ENCODE measurements at places on chromosomes 11 and 22.

DNA sequence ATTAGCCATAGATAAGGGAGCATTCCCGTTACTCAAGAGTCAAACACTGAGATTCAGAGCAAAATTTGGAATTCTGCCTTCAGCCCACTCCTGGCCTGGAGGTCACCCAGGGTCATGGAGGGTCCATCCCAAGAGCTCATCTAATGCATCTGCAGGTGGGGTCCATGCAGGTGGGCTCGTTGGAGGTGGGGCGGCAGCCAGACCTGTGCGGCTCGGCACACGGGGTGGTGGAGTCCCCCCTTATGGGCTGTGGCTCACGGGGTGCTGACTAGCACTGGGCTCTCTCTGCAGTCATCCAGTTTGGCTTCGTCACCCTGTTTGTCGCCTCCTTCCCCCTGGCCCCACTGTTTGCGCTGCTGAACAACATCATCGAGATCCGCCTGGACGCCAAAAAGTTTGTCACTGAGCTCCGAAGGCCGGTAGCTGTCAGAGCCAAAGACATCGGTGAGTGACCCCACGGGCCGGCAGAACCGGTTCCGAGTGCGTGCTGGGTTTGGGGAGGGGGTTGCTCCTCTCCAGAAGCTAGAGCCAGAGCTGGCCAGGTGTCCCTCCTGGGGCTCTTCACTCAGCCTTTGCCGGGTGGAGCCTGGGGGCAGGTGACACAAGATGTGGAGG lies 32.4 kb upstream of the FADD start:
- DNase-seq = no peak

DNA sequence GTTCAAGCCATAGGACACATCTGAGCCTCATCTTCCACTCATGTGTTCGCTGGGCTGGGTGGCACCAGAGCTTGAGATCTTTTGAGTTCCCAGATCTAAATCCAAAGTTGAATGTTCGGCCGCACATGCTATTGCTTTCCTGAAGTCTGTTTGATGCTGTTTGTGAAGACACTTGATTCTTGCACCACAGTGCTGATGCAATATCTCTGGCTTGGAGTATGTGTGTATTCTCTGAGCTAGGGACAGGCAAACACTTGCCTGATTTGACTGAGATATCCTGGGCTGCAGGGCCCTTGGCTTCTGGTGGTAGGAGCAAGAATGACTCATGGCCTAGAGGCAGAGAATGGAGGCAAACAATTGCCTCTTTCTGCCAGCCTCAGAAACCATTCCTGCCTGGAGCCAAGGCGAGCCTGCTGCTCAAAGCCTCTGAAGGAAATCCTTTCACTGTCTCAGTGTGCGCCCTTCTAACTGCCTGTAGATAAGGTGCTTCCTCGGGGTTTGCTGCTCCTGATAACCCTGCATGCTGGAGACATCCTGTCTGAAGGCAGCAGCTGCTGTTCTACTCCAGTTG lies 73.0 kb downstream of the CYB5R2 start:
- peak; percentile 52 for DNase-seq

DNA sequence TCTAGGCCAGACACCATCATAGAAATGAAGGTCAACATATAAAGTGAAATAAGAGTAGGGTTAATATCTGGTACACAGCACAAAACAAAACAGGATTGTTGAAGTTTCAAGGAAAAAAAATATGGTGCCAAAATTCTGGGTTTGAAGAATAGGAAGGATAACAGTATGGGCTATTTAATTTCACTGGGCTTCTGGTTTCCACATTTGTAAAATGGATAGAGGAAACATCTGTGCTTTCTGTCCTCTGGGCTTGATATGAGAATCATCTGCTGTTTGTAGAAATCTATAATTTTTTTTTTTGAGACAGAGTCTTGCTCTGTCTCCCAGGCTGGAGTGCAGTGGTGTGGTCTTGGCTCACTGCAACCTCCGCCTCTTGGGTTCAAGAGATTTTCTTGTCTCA lies 13.8 kb upstream of the OR10V1 start:
- no peak for DNase-seq

- DNase-seq = no peak
Measured at GRCh38 chr22:35910926-35911325, 117.7 kb downstream of the RBFOX2 start.

- DNase-seq = no peak
Measured at GRCh38 chr11:32494629-32495028, 59.3 kb upstream of the WT1 start.

DNA sequence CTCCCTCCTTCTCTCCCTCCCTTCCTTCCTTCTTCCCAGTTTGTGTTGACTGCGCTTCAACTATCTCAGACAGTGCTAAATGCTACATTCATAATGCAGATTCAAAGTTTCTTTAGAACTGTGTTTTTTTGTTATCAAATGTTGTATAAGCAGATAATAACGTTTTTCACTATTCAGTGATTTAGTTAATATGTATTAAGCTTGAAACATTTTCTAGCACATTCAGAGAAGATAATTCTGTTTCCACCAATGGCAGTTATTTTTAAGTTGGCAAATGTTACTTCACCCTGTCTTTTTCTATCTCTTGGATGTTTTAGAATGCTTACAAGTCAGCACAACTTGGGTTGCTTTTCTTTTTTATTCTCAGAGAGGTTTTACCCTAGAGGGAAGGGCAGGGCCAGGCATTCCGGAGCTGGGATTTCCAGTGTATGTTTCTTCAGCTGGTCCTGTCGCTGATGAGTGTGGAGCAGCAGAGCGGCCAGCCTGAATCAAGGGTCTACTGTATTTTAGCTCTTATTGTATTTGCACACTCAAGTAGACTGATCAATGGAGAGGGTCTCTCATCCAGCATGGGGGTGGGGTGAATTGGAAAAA lies 162.3 kb upstream of the ARHGAP20 start:
- no peak for DNase-seq

DNA sequence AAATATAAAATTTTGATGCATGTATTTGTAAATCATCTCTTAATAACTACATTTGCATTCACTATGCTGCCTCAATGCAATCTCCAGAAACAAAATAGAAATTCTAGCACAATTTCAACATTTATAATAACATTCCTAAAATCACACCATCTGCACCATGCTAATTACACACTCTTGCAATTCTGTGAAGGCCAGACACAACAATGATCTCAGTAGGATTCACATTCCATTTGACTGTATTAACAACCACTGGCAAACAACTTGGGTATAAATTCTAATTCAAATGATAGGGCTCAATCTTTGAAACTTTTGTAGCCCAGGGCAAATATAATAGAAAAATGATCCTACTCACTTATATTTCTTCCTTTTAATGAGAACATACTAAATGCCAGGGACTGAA lies 25.9 kb downstream of the RAB6A start:
- peak; percentile 36 for DNase-seq

DNA sequence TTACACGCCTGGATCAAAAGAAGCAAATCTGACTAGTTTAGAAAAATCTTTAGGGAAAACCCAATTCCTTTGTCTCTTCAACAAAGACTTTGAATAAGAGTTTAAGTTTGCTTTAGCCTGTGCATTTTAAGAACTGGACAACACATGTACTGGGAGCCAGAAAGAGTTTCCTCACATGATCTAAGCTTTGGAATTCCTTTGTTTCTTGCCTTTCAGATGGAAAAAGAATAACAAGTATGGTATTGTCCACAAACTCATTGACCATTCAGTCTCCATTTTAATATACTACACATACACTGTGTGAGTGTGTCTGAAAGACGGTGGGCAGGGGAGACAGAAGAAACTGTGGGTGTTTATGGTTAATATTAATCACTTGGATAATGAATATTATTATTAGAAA lies 205.6 kb downstream of the MAML2 start:
- DNase-seq = no peak

DNA sequence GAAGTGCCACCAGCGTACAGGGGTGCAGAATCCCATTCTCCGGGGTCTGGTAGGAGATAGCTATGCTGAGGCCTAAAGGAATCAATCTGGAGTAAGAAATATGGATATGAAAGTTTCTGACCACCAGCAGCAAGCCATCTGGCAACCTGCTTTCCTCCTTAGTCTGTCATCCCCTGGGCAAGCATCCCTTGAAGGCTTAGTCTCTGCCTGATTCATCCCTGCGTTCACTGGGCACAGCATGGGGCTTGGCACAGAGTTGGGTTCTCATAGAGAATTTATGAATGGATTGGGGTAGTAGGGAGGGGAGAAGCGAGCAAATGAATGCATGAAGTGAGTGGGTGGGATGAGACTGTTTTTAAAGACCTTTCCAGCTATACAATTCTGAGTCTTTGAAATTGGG lies 85.8 kb upstream of the NARS2 start:
- DNase-seq = no peak

- peak; percentile 21 for DNase-seq
Measured at GRCh38 chr11:65719871-65720210, 757 bp downstream of the RNASEH2C start.

GRCh38 chr11:34809191-34810106 lies 106.7 kb downstream of the APIP start:
- DNase-seq = no peak

GRCh38 chr11:84870486-84870885 lies 756.7 kb downstream of the DLG2 start:
- DNase-seq = no peak

DNA sequence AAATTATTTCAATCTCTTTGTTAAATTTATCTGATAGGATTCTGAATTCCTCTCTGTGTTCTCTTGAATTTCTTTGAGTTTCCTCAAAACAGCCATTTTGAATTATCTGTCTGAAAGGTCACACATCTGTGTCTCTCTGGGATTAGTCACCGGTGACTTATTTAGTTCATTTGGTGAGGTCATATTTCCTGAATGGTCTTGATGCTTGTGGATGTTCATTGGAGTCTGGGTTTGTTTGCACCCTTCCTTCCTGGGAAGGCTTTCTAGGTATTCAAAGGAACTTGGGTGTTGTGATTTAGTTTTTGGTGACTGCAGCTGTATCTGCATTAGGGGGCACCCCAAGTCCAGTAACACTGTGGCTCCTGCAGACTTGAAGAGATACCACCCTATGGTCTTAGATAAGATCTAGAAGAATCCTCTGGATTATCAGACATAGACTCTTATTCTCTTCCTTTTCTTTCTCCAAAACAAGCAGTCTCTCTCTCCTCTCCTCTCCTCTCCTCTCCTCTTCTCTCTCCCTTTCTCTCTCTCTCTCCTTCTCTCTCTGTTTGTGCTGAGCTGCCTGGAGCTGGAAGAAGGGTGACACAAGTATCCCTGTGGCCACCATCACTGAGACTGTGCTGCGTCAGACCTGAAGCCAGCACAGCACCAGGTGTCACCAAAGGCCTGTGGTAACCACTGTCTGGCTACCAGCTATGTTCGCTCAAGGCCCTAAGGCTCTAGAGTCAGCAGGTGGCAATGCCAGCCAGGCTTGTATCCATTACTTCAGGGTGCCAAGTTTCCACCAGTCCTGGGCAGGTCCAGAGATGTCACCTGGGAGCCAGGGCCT lies 3.3 kb upstream of the HEPN1 start:
- peak; percentile 45 for DNase-seq

GRCh38 chr11:84193706-84194105 lies 907.5 kb upstream of the CCDC90B start:
- no peak for DNase-seq

DNA sequence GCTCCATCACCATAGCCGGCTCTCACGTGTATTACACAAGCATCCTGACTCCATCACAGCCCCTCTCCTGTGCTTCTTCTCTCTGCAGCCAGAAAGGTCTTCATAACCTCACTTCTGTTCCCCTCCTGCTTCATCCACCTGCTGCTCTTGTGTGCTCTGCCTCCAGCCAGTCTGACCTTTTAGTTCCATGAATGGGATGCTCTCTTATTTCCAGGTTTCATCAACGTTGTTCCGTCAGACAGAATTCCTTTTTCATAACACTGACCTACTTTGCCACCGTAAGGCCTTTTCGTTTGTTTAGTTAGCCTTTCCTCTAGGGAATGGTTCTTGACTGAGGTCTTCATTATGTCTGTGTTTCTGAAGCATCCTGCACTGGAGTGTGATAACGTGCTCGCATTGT lies 18.8 kb downstream of the GRAMD1B start:
- no peak for DNase-seq

GRCh38 chr11:94654201-94654600 lies 87.0 kb downstream of the PIWIL4 start:
- DNase-seq = no peak

DNA sequence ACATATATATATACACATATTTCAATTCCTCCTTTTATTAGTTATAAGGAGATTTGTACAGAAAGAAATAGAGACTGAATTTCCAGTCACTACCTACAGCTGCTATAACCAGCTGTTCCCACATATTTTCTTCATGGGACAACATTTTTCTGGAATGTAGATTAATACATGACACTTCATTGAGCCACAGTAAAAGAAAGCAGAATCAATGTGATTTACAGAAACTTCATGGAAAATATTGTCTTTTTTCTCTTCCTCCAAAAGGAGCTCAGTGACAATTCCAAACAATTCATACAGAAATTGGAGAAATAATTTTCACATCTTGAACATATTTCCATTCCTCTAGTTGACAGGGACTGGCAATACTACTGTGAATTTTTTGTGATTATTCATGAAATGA lies 249.2 kb downstream of the DLG2 start:
- no peak for DNase-seq

GRCh38 chr11:100851147-100851546 lies 164.1 kb downstream of the ARHGAP42 start:
- peak; percentile 66 for DNase-seq

DNA sequence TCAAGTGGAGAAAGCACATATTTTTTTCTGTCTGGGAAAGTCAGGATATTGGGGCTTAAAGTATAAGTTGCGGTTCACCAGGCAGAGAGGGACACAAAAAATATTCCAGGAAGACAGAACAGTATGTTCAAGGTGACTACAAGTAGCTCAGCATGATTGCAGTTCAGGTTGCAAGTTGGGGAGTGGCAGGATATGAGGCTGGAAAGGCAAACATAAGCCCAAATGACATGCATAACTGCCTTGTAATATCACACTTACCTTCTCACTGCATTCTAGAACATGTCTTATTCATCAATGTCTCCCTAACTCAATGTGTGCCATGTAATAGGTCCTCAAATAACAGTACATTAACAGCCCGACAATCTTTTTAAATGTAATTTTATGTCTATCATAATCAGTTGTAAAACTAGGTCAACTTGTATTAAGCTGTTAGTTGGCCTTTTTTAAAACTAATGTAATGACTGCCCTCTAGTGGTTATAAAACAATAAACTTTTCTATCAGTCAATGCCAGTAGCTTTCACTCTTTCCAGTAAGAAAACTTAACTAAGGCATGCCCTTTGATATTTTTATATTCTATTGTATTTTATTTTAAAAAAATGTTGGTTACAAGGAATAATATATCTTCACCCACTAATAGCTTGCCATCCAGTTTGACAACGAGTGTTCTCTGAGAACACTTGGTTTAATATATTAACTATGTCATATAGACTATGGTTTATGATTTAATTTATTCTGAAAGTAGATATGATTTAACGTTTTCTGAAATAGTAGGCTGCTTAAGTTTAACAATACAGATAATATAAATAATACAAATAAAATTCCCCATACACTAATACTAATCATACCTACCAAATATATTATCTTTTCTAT lies 39.4 kb upstream of the CFAP300 start:
- peak; percentile 58 for DNase-seq

- DNase-seq = no peak
Measured at GRCh38 chr11:2922655-2923054, 6.6 kb downstream of the PHLDA2 start.

DNA sequence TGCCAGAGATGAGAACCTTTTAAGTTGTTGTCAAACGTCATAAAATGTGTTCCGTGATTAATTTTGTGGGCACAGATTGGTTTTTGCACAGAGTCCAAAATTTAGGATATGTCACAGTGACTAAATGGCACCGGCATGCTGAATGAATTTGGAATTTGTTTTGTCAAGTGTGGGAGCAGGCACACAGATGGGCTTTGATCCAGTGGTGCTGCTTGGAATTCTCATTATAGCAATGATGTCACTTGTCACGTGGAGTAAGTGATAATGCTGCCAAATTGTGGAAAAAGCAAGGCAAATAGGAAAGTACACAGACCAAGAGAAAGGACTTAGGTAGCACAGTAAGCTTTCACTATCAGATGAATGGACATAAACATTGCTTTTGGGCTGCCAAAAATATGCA lies 8.0 kb upstream of the LIN7C start:
- DNase-seq = peak; percentile 68
